ENCODE measurements at places on chromosomes 11 and 22.

DNA sequence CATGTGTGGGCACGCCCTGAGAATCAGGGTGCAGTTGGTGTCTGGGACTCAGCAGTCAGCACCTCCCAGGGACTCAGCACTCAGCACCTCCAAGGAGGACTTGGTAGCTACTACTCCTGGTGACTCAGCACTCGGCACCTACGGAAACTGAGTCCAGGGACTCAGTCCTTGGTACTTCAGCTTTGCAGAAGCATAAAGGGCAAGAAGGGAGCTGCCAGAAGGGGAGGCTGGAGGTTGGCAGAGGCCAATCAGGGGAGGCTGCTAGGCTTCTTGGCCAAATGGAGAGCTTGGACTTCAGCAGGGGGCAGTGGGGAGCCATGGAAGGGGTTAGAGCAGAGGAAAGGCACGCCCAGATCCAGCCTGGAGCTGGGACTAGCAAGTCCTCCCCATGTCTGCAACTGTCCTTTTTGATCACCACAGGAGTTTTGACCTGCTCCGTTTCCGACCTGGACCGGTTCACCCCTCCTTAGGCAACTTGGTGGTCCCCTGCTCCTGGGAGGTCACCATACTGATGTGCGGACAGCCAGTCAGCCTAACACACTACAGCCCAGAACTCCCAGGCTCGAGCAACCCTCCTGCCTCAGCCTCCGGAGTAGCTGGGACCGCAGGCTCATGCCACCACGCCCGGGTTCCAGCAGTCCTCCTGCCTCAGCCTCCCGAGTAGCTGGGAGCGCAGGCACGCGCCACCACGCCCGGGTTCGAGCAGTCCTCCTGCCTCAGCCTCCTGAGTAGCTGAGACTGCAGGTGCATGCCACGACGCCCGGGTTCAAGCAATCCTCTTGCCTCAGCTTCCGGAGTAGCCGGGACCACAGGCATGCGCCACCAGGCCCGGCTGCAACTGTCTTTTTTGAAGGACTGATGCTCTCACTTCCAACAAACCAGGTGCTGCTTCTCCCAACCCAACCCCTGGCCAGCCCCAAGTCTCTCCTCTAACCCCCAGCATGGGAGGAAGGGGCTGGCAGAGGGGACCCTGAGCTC lies 1.5 kb downstream of the ANO9 start:
- DNase-seq, result no peak

- no peak for DNase-seq
Measured at GRCh38 chr22:45678961-45679912, 7.6 kb downstream of the ATXN10 start.

DNA sequence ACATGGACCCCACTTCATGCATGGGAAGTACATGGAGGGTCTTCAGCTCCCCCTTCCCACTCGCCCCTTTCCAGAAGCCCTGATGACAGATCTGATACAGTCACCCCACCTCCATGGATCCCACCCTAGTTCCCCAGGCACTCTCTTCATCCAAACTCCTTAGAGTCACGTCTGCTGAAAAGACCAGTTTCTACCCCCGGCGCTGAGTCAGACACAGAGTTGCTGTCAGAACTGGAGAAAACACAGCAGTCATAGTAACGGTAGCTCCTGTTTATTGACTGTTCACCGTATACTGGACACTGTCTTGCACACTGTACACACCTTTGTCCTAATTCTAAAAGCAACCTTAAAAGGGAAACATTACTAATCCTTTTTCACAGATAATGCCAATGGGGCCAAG lies 29.1 kb downstream of the DRD2 start:
- DNase-seq, result no peak

DNA sequence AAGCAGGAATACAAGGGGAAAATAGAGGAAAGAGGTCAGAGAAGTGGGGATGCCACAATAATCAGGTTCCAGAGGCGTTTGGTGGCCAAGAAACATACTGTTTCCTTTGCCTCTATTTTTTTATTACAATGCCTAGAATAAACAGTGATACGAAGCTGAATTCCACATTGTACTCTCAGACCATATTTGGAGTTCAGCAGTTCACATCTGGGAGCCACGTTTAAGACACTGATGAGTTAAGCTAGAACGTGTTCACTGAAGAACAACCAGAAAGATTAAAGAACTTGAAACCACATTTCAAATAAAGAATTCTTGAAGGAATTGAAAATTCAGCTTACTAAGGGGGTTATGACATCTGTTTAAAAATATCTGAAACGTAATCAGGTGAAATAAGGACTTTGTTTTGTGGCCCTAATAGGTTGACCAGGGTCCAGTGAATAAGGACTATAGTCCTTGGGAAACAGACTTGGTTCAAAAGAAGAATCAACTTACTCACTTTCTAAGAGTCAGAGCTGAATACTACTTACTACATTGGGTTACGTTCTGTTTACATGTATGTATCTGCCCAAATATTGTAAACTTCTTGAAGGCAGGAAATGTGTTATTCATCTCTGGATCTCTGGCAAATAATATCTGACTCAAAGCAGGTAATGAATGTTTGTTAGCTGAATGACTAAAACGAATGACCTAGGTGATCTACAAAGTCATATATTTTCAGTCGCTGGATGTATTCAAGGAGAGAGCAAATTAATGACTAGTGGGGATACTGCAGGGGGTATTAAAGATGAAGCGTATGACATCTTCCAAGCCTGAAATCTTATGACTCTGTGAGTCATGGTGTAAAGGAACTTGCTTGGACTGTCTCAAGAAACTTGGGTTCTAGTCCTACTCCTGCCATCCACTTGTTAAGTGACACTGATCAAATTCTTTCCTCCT lies 247.0 kb upstream of the NARS2 start:
- no peak for DNase-seq

- DNase-seq, result no peak
Measured at GRCh38 chr22:39683639-39684038, 113.1 kb downstream of the CACNA1I start.

- no peak for DNase-seq
Measured at GRCh38 chr22:46659791-46660186, 39.6 kb downstream of the GRAMD4 start.

GRCh38 chr11:78199015-78199652 lies 10.4 kb downstream of the USP35 start:
- DNase-seq, result no peak

- DNase-seq, result no peak
Measured at GRCh38 chr22:47940211-47940610, 1177.8 kb downstream of the TBC1D22A start.

GRCh38 chr11:45253640-45254039 lies 32.5 kb downstream of the SYT13 start:
- no peak for DNase-seq

GRCh38 chr11:47843361-47844055 lies 4.6 kb downstream of the NUP160 start:
- no peak for DNase-seq

DNA sequence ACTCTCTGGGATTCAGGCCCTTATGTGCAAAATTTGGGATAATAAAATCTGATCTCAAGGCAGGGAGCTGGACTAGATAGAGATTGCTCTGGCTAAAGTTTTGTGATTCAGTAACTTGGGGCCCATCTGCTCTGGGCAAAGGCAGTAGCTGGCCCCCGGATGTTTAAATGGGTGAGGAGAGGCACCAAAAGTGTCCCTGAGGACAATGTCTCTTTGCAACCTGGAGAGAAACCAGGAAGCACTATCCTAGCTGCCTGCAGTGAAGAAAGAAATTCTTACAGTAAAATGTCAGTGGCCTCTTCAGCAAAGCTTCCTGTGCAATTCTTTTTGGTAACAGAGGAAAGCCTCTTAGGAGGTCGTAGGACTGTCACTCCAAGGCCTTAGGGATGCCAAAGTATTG lies 54.6 kb upstream of the BARX2 start:
- DNase-seq, result no peak

GRCh38 chr11:96130061-96130620 lies 206.2 kb upstream of the MTMR2 start:
- DNase-seq, result no peak

- no peak for DNase-seq
Measured at GRCh38 chr22:39266398-39267030, 21.7 kb upstream of the PDGFB start.

DNA sequence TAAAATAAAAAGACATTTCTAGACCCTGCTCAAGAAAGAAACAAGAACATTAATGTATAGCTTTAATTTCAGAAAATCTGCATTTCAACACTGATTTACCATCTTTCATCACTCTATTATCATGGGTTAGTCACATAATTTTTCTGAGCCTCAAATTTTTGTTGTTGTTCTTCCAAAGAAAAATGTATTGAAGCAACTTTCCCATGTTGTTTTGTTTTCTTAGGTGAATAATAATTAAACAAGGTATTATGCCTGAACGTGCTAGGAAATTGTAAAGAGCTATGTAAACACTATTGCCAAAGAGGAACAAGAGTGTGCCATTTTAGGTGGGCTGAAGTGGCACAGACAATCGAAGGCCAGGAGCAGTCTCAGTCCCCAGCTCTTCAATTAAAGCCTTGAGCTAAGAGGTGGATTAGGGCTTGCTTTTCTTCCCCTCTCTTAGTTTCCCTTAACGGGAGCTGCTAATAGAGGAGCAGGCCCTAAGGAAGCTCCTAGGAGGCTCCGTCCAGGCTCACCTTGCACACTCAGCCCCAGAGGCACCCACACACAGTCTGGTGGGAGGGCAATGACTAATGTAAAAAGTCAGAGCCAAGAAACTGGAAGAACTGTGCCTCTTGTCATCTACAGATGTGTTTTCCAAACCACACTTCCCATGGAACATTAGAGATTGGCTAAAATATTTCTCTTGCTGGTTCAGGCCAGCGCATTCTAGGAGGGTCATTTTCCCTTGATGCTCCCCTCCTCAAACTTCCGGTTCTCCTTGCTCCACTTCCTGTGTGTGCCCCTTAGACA lies 8.8 kb upstream of the UBASH3B start:
- no peak for DNase-seq

DNA sequence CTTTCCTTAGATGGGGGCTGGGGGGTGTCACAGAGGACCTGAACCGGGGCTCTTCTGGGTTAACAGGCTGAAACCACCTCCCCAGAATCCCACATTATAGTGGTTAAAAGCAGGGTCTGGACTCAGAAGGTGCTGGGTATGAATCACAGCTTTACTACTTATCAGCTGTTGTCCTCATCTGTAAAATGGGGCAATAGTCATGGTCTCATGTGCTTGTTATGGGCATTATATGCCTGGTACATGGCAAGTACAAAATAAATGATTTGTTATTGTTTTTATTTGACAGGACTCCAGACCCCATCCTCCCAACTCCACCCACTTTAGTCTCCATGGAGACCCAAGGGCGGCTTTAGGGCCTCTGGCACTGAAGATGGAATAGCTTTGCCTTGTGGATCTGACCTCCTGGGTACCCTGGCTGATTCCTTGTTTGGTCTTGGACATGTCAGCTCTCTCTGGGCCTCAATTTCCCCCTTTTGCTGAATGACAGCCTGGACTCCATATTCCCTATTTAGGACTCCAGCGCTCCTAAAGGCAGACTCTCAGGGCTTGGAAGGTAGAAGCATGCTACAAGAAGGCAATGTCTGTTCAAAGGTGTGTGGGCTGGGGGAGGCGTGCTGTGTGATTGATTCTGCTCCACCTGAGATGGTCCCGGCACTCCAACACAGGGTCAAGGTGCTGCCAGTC lies 812 bp upstream of the SMTN start:
- no peak for DNase-seq

- DNase-seq, result peak; percentile 83
Measured at GRCh38 chr11:61718621-61719302, 33.7 kb upstream of the MYRF start.

- DNase-seq, result no peak
Measured at GRCh38 chr11:10667521-10667885, 26.1 kb downstream of the IRAG1 start.

DNA sequence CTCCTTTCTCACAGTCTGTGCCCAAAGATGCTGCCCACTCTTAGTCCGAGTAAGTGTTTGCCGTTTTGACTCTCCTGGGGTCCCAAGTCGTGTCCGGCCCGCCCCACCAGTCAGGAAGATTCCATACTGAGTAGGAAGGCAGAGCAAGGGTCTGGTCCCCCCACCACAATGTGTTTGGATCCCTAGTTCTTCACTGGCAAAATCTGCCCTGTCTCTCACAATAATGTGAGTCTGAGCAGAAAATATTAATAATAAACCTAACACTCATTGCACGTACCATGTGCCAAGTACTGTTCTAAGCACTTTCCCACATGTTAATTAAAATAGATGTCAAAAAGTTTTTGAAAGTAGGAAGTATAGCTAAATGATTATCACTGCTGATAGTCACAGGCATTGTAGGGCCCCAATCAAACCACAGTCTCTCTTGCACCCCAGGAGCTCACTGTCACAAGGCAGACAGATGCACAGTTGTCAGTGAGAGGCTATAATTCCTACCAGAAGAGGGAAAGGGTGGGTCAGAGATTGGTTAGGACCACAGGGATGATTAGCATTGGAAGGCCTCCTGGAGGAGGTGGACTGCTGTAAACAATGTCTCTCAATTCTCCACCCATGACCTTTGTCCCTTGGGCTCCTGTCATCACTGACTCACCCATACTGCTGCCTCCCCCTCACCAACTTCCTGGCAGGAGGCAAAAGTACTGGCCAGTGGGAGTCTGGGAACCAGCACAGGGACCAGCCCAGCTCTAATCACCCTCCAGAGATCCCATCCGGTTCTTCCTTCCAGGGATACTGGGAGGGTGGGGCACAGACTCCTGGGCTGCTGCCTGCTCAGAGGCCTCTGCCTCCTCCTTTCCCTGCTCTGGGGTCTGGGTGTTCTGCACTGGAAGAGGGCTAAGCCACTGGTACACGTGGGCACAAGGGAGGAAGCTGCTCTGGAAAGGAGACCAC lies 1.0 kb upstream of the POLD4 start:
- no peak for DNase-seq

DNA sequence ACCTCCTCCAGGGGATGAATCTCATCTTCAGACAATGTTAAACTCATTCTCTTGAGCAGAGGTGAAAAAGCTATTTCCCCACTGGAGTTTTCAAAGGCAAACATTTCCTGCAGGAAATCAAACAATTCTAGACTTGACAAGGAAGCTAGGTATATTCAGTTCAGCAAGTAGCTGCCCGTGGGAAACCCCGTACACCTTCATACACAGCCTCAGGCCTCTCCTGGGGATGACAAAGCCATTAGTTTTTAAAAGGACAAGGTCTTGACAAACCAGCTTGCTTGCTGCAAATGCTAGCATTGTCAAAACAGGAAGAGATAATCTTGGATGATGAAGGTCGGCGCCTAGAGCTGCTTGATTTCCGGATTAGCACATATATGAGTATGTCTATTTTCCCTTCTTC lies 1630.8 kb upstream of the TENM4 start:
- no peak for DNase-seq

- no peak for DNase-seq
Measured at GRCh38 chr11:17734418-17734911, at the start of gene KCNC1. KCNC1 (plus strand) TSS chr11:17734781; CDS start chr11:17736003, 1,222 bp downstream.

DNA sequence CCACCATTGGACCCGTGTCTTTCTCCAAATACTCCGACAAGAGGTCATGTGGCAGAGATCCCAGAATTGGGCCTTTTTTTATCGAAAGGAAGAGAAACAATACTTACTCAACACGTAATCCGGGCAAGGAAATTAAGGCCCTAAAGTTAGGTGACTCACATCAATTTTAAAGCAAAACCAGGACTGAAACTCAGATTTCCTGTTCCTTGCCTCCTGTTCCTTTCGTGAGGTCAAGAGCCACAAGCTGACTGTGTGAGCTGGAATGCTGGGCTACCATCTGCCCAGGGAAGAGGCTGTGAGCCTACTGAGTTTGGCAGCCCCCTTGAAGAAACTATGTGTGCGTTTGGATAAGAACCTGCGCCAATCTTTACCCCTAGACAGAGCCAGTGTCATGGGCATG lies 27.1 kb upstream of the MRGPRX2 start:
- no peak for DNase-seq

- DNase-seq, result no peak
Measured at GRCh38 chr22:20840646-20841371, 17.8 kb downstream of the PI4KA start.
